ENCODE measurements at places on chromosomes 7 and 10.

- no peak for DNase-seq
Observed at GRCh38 chr10:131086511-131086910, 225.0 kb downstream of the TCERG1L start.

GRCh38 chr7:87816389-87816788 lies 59.8 kb downstream of the SLC25A40 start:
- DNase-seq, result no peak

DNA sequence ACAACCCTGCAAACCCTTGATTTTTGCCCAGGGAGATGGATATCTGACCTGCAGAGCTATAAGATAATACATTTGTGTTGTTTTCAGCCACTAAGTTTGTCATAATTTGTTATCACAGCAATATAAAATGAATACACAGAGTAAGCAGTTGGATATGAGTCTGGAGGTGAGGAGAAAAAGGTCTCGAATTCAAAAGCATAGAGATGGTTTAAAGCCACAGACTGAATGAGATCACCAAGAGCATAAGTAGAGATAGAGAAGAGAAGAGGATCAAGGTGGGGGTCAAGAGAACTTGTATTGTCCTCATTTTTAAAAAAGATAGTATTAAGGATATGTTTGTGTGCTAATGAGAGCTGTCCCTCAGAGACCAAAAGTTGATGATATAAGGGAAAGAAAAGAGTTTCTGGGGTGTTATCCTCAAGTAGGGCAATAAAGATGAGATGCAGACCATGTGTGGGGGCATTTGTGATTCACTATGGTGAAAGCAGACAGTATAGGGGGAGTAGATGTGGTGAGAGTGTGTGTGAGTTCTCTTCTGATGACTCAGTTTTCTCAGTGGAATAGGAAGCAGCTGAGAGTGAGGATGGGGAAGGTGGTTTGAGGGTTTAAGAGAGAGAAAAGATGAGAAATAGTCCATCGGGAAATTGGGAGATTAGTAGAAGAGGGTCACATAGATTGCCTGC lies 25.8 kb upstream of the PCGF5 start:
- no peak for DNase-seq

DNA sequence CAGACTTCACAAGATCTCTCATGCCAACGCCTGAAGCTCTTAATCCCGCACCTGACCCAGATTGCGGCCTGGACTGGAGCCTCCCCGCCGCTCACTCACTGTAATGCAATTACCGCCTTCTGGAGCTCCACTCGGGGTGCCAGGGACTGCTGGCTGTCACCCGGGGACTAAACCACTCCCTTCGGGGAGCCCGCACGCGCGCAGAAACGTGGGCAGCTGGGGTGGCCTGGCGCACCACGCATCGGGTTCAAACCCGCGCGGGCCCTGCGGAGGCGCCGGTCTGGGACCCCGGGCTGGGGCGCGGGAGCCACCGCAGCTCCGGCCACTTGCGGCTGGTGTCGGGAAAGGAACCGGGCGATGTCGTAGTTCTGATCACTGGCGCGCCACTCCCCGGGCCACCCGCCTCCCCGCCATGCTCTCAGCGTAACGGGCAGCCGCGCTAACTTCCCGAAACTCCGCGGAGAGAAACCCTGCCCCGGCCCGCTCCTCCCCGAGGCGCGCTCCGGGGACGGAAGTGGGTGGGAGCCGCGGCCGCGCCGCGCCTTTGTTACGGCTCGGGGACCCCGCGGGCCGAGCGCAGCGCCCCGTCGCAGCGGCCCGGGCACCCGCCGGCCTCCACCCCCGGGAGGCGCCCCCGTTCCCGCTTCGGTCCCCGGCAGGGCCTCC lies 100.3 kb upstream of the SVIL start:
- peak; percentile 40 for DNase-seq

GRCh38 chr10:24884793-24885192 lies 67.6 kb downstream of the PRTFDC1 start:
- no peak for DNase-seq

GRCh38 chr7:28068811-28069216 lies 111.8 kb downstream of the JAZF1 start:
- DNase-seq, result peak; percentile 74

DNA sequence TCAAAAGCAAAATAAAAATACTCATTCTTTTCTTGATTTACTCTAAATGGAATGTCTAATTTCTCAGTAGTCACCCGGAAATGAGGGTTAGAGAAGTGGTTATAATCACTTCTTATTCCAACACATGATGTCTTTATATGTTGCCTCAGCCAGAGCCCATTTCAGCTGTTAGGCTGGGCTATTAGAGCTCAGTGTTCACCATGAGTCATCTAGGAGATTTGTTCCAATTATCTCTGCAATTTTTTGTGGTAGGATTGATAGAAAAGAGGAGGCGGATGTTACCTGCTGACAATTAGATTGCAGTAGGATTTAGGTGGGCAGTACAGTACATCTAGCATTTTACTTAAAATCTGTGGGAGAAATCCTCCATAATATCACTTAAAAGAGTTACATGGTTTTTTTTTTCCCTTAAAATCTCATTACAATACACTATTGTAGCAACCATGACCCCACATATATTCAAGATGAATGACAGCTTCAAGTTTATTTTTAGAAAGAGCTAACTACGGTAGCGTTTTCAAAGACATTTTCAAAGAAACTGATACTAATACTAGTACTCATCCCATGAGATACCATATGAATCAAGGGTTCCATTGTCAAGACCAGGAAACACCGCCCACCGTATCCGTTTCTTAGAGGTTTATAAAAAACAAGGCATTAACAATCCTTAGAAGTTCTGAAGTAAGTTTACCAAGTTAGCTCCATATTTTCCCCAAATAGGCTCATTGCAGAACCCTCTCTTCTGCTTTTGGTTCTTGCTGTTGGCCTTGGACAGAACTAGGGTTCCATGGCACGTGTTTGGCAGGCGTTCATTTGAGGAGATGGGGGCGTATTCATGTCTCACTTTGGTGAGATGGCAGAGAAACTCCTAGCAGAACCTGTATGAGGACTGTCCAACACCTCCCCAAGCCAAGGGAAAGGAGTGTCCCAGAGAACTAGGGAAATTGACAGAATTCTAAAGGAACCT lies 10.4 kb downstream of the CPA2 start:
- DNase-seq, result peak; percentile 15

DNA sequence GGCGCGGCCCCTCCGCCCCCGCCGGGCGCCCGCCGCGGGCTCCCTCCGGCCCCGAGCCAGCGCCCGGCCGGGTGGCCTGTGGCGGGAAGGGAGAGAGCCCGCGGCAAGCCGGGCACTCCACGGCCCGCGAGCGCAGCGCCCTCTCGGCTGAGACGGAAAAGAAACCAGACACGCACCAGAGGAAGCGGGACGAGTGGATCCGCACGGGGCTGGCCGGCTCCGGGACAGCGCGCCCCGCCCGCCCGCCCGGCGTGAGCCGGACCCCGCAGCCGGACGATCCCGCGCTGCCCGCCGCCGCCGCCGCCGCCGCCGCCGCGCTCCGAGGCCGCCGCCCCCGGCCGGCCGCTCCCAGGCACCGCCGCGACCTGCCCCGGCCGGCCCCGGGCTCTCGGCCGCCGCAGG lies 300 bp downstream of the ARHGAP21 start:
- no peak for DNase-seq

- DNase-seq, result no peak
Observed at GRCh38 chr10:103479135-103479534, at the start of gene CALHM3. CALHM3 (minus strand) TSS chr10:103479240; CDS start chr10:103479032, 208 bp downstream.

- no peak for DNase-seq
Observed at GRCh38 chr10:99369551-99369950, 40.4 kb downstream of the CNNM1 start.

- DNase-seq, result no peak
Observed at GRCh38 chr7:151940048-151940811, 16.0 kb upstream of the GALNTL5 start.

GRCh38 chr10:26574783-26575182 lies 122.7 kb upstream of the PDSS1 start:
- no peak for DNase-seq

DNA sequence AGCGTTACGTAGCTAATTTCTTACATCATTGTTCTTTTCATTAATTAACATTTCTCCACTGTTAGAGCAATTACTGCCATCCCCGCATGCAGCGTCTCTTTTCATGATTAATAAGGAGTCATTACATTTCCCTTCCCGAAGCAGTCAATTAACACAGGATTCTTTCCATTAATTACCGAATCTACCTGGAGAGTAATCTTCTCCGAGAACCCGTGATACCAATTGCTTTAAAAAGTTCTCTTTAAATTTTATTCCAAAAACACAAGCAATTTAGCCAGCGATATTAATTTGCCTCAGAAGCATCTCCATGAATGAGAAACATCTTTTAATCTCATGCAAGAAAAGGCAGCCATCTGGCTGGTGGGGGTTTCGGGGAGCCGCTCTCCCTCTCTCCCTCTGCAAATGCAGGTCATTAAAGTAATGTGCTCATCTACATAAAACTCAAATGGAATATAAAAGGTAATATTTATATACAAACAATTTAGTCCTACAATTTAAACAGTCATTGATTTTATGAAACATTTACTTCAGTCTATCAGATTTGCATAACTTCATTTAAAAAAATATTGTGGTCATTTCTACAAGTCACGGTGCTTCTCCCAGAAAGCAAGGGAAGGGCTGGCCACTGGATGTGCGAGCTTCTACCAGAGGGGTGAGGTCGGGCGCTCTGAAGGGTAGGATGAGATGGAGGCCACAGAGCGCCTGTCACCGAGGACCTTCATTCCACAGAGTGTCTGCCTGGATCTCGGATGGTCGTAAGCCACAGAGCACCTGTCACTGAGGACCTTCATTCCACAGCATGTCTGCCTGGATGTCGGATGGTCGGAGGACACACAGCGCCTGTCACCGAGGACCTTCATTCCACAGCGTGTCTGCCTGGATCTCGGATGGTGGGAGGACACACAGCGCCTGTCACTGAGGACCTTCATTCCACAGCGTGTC lies 145.0 kb downstream of the WDR37 start:
- no peak for DNase-seq

DNA sequence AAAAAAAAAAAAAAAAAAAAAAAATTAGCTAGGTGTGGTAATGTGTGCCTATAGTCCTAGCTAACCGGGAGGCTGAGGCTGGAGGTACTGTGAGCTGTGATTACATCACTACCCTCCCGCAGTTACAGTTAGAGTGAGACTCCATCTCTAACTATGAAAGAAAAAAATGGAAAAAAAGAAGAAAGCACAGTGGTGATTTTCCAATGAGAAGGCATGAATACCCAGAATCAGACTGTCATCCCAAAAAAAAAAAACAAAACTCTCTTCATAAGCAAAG lies 269.9 kb upstream of the MKLN1 start:
- DNase-seq, result no peak

GRCh38 chr7:676972-677385 lies 49.5 kb upstream of the DNAAF5 start:
- no peak for DNase-seq

GRCh38 chr10:113239566-113240350 lies 289.7 kb downstream of the TCF7L2 start:
- no peak for DNase-seq

DNA sequence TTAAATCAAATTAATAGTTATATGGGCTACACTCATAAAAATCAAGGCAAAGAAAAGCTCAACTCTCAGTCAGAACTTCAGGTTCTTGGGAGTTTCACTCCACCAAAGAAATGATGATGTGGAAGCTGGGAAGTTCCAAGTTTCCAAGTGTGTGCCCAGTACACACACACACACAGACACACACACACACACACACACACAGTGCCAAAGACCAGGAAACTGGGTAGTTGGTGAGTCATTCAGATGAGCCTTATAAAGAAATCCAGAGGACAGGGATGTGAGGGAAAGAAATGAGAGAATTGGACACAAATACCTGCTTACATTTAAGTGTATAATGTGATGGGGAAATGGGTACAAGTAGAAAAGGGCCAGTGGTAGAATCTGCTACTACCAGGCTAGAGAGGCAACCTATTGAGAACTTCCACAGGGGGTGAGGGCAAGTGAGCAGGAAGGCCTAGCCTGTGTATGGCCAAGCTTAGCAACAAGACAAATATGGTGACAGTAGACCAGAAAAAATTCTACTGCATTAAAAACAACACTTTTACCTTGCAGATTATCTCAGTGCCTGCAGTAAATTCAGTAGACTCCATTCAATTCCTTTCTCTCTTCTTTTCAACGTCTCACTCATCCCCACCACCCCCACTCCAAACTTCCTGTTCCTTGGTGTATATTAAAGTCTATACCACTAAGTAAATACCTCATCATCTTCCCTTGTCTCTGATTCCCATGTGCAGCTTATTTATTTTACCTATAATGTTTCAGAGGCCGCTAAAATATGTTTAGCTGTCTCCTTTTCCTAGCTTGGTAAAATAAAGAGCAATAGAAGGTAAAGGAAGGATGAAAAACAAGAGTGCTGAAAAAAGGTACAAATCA lies 95.0 kb downstream of the CABCOCO1 start:
- no peak for DNase-seq
